Ovary (tissue), 10 donors: ENCODE measurements at places on chromosomes 2 and 18. TPM values are rescaled to one million over a fixed set of nuclear protein-coding genes. Genes with fewer than 3 reads are reported as not detected.

The HAAO gene
- total RNA-seq = 26.1 TPM

GRCh38 chr2:61538920-61539520, 864 bp upstream of the XPO1 start:
- peaks cover 4% of the 10 kb centered on the region for H3K4me1 ChIP-seq
- no peaks in the 10 kb centered on the region for H3K27me3 ChIP-seq
- peak overlapping the region; percentile 87 for H3K27ac ChIP-seq
- DNase-seq = peak; percentile 47
- H3K4me3 ChIP-seq = peak overlapping the region; percentile 82

DNA sequence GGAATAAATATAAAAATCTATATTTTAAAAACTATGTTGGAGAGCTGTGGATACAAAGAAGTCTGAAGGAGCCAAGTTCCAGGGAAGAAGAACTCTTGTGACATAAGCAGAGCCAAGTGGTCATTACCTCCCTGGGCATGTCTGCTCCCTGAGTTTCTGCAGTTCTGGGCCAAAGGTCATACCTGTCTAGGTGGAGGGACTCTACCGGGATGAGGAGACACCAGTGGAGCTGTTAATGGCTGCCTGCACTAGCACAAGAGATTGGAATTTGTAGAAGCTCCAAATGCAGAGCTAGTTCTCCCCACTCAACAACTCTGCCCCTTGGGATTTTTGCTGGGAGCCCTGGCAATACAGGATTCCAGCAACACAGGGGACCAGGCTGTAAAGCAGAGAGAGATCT, 89.8 kb downstream of the ARHGAP28 start:
- peaks cover 5% of the 10 kb centered on the region for H3K4me1 ChIP-seq
- no peak overlapping the region for H3K27ac ChIP-seq
- H3K27me3 ChIP-seq = no peaks in the 10 kb centered on the region
- no peaks in the 10 kb centered on the region for H3K36me3 ChIP-seq

DNA sequence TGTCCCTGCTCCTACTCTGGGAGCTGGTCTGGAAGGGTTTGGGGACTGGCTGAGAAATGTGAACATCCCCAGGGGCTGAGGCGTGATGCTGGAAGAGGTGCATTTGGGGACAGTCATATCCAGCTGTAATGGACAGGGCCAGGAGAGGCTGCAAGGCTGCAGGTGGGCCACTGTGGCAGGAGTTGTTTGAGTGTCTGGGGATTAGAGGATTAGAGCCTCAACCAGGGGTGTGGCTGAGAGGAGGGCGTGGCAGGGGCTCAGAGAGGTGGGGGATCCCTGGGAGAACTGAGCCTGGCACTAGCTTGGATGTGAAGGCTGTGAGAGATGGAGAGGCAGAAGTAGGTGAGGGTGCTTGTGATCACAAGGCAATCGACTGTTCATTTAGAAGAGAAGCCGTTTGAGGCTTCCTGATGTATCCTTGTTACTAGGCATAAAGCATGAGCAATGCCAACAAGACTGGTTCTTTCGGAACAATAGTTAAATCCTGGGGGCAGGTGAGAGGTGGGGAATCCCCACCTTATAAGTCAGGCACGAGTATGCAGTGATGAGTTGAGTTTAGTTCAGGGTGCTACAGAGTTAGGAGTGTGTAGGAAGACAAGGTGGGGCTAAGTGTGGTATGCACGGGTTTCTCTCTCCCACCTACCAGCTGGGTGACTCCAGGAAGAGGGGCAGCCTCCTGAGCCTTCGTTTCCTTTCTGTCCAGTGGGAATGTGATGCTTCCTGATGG, 31.9 kb downstream of the SH3RF3 start:
- H3K4me1 ChIP-seq = peaks cover 8% of the 10 kb centered on the region
- no peaks in the 10 kb centered on the region for H3K36me3 ChIP-seq
- DNase-seq = no peak
- H3K27ac ChIP-seq = no peak overlapping the region
